ENCODE measurements at places on chromosomes 3 and 15. TPM values are rescaled to one million over a fixed set of nuclear protein-coding genes. Genes with fewer than 3 reads are reported as not detected.

SNTN gene
- 12.8 TPM for total RNA-seq

PIF1 gene
- 1.4 TPM for total RNA-seq

GP5 gene
- 0.38 TPM for total RNA-seq

CD200 gene
- 4.4 TPM for total RNA-seq

MOBP gene
- total RNA-seq: 0.18 TPM

DPPA4 gene
- not detected for total RNA-seq

ITIH1 gene
- total RNA-seq: not detected

CTXN2 gene
- not detected for total RNA-seq
